ENCODE measurements at places on chromosomes 12 and 14.
A peak's percentile ranks its signal among the peaks of the same experiment; 100 is the strongest.

- DNase-seq = no peak
These were observed 407.0 kb downstream of the MED13L start for GRCh38 chr12:115870510-115870909.

- DNase-seq = no peak
These were observed 204.4 kb downstream of the RPS29 start for GRCh38 chr14:49381778-49382177.

DNA sequence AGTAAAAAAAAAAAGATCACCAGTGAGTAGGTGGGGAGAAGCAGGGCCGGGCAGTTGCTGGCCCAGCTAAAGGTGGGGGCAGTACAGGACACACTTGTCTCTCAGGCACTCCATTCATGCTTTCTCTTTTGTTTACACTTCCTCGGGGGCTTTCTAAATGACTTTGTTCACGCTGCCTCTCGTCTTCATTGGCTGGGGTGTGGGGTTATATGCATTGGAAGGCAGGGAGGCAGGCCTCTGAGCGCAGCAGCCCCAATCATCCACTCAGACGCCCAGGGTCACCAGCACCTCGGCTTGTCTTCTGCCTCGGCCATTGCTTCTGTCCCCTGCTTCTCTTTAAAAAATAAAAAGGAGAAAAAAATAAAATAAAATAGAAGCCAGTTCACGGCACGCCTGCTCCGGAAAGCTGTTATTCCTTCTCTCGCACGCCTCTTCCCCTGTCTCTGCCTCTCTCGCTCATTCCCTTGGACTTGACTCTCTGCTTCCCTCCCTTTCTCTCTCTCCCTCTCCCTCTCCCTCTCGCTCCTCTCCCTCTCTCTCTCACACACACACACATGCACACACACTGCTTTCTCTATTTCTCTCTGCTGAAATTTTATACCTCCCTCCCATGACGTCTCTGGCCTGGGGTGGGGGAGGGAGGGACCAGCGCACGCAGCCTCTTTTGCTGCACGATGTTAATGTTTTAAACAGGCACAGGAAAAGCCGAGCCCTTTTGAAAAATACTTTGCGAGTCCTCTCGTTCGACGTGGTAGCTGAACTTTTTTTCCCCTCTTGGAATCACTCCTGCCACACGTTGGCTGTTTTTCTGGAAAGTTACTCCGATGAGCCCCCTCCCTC lies at the start of gene TGFB3:
TGFB3 (minus strand) TSS at position 570 of the 840 bp plus-strand sequence. CDS start 1,102 bp downstream, outside the sequence.
- peak; percentile 8 for DNase-seq

DNA sequence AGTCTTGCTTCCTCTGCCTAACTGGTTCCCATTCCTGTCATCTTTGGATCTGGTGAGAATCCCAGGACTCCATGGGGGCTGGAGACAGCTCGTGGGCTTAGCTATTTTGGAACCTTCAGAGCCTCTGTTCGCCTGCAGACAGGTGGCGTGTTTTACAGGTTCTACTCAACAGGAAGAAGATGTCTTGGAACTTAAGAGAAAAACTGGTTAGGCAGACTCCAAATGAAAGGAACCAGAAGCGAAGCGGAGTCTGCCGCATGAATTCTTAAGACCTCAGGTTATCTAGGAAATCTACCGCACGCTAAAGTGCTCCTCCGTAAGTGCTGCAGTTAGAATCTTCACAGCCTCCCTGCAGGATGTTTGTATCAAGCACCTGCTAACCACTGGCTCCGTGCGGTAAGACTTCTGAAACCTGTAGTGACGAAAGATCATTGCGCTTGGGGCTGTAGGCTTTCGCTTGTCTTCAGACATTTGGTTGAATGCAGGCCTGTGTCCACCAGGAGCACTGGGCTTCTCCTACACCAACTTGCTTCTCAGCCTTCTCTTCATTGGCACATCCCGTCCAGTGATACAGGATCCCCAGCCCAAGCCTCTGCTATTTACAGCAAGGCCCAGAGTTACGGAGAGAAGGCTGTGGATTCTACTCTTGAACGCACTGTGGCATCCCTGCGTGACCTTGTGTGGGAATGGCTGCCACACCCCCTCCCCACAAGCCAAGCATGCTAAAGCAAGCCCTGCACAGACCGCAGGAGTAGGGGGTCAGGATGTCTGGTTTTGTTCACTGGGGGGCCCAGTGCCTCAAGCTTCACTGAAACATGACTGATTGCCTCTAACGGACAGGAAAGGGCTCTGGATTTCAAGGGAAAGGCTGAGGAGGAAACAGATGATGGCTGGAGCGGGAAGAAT lies 35.0 kb downstream of the ACADS start:
- DNase-seq = no peak

- DNase-seq = no peak
These were observed 573.7 kb downstream of the ALG10 start for GRCh38 chr12:34595749-34596733.

GRCh38 chr14:67623114-67623513 lies 3.4 kb downstream of the ARG2 start:
- DNase-seq = no peak
